ENCODE measurements at places on chromosomes 1 and 21.

DNA sequence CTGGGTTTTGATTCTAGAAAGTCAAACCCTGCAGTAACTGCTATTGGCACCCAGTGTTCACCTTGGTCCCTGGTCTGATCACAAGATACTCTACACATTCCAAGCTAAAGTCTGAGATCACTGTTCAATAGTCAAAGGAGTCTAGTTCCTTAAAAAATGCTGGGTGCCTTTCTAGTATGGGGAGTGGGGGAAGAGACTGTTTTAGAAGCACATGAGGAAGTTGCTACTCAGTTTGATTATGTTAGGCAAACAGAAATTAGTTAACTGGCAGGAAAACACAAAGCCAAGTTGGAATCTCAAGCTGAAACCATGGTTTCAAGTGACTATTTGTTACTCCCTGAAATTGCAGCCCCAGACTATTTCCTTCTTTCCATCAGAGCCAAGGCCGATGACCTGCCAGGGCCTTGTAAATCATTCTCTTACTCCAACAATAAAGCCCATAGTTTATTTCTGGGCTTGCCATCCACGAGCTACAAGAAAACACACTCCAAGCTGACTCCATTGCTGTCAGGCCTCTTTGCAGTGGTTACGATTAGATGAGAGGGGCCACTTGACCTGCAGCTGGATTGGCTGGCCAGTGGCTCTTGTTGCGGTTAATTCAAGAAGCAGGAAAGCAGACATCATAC, 21.1 kb upstream of the VTCN1 start:
- DNase-seq: peak; percentile 57

- no peak for DNase-seq
These were observed 110.3 kb downstream of the HUNK start for GRCh38 chr21:31983120-31983519.

- no peak for DNase-seq
These were observed 51.6 kb downstream of the PDE4B start for GRCh38 chr1:65844296-65844695.

DNA sequence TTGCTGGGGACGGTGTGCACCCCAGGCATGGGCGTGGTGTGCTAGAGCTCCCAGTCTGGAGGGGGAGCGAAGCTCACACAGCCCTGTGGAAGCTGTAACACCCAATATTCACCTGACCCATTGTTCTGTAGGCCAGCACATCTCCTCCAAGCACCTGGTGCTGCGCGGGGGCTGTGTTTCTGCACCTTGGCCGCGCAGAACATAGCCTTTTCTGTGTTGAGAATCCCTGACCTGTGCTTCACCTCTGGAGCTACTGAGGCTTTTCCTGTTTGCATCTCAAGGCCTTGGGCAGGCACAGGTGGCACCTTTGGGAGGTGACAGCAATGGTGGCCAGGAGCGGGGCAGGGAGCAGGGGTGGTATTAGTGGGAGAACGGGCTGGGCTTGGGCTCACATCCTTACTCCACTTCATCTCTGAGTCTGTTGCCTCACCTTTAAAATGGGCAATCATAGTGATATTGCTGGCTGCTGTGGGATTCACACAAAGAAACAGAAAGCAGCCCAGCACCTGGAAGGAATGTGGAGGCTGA, 343.9 kb upstream of the AJAP1 start:
- no peak for DNase-seq

DNA sequence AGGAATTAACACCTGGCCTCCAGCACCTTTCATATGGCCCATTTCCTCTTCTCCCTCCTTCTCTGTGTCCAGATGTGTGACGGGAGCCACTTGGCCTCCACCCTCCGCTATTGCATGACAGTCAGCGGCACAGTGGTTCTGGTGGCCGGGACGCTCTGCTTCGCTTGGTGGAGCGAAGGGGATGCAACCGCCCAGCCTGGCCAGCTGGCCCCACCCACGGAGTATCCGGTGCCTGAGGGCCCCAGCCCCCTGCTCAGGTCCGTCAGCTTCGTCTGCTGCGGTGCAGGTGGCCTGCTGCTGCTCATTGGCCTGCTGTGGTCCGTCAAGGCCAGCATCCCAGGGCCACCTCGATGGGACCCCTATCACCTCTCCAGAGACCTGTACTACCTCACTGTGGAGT, 5.6 kb downstream of the TMEM61 start:
- DNase-seq: no peak
